ENCODE measurements at places on chromosomes 11 and 22.

DNA sequence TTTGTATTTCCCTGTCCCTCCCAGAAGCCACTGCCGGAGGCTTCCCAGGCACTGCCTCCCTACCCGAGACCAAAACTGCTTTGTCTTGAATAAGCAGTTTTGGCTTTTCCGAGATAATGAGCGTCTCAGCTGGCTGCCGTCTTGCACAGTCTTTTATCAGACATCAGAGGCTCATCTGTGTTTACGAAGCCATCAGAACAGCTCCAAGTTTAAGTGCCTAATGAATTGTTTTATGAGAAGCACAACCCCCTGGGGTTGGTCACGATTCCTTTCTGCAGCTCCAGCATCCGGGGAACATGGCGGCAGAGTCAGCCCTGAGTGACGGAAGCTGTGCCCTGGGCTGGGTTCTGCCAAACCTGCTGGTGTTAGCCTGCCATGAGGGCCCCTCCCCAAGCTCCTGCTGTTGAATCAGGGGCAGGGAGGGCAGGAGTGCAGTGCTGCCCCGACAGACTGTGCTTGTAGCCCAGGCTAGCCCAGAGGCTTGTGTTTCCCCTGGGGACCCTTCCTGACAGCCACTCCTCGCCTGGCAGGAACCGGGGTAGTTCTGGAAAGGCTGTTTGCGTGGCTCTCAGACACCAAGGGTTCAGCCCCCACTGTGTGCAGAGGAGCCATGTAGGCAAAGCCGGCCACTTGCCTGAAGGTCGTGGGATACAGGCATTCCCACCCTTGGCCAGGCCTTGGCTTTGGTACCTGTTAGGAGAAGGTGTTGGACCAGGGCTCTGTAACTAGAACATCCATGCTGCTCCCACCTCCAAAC lies 96.1 kb downstream of the MORC2 start:
- no peak for DNase-seq

- DNase-seq, result no peak
Observed at GRCh38 chr11:33685082-33685481, 15.5 kb downstream of the C11orf91 start.

GRCh38 chr22:32754413-32755041 lies 47.0 kb upstream of the TIMP3 start:
- no peak for DNase-seq

- no peak for DNase-seq
Observed at GRCh38 chr11:79173615-79174014, 267.2 kb downstream of the TENM4 start.

DNA sequence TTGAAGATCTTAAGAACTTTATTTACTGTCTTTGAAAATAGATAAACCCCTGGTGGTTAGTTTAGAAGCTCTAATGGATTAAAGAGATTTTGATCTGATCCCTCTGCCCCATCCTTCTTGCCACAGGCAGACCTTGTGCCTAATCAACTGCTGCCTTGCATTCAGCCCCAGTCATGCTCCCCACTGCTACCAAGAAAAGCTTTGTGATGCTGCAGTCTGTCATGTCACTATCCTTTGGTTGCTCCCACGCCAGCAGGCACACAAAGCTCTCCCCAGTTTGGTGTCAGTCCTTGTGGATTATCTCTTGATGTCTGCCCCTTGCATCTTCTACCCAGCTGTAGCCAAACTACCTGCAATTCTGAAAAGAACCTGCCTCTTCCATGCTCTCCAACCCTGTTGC lies 112.2 kb downstream of the MTNR1B start:
- DNase-seq, result no peak

DNA sequence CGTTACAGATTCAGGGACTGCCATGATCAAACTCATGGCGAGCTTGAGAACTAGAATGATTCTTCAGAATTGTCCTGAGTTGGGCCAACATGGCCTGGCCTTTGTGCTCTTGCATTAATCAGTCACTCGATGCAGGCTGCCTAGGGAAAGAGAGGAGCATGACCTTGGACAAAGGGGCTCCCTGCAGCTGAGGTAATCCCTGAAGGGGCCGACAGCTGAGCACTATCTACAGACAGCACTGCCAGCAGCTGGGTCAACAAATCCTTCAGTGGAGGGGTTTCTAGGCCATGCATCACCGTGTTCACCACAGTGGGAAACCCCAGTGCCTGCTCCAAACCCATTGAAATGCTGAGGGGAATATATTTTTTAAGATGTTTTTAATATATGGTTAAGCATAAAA lies 159.5 kb upstream of the POU2AF2 start:
- no peak for DNase-seq

- no peak for DNase-seq
Observed at GRCh38 chr11:118916842-118917388, 8.8 kb downstream of the BCL9L start.

DNA sequence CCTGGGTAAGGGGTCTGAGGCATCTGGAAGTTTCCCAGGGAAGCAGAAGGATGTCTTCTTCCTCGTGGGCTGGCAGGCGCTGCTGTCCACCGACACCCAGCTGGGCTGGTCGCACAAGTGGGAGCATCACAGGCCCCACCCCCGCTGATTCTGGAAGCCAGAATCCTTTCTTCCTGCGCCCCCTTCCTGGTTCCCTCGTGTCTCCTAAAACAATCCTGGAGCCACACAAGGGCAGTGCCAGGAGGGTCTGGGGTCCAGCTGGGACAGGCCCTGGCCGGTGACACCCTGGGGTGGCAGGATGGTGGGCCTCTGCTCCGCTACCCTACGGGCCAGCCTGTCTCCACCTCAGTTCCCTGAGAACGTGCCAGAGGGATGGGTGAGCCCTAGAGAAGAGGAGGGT lies 4.2 kb downstream of the LSP1 start:
- no peak for DNase-seq
